ENCODE measurements at places on chromosomes 12 and 14.

DNA sequence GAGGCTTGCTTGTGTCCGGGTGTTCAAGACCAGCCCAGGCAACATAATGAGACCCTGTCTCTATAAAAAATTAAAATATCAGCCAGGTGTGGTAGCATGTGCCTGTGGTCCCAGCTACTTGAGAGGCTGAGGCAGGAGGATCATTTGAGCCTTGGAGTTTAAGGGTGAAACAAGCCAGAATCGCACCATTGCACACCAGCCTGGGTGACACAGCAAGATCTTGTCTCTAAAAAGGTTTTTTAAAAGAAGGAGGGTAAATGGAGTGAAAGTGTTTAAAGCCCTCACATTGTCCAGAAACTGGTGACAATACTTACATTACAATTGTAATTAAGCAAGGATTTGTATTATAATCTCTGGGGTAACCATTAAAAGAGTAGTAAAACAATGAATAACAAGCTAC, 64.2 kb downstream of the SINHCAF start:
- DNase-seq, result no peak

- no peak for DNase-seq
Measured at GRCh38 chr12:15774819-15775218, 14.4 kb downstream of the EPS8 start.

DNA sequence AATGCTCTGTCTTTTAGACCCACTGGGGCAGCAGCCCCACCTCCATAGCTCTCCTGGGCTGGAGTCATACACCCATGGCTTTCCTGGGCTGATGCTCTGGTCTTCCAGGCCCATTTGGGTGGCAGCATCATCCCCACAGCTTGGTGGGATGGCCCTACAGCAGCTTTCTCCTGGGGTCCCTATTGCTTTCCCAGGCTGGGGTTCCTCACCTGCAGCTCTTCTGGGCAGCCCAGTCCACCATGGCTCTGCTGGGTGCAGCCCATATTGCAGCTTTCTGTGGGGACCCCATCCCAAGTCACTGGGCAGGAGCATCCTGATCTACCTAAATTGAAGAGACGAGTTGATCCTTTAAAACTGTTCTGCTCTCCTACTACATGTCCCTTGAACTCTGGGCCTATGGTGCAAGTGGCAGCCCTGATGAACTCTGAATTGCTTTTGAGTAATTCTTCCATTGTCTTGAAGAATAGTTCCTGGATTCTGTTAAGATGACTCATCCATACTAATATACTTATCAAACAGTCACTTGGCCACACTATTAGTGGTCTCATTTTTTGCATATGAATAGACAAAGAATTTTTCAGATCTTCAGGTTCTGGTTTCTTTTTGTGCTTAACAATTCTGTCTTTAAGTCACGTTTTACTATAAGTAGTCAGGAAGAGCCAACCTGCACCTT, 390.1 kb downstream of the DPF3 start:
- no peak for DNase-seq

DNA sequence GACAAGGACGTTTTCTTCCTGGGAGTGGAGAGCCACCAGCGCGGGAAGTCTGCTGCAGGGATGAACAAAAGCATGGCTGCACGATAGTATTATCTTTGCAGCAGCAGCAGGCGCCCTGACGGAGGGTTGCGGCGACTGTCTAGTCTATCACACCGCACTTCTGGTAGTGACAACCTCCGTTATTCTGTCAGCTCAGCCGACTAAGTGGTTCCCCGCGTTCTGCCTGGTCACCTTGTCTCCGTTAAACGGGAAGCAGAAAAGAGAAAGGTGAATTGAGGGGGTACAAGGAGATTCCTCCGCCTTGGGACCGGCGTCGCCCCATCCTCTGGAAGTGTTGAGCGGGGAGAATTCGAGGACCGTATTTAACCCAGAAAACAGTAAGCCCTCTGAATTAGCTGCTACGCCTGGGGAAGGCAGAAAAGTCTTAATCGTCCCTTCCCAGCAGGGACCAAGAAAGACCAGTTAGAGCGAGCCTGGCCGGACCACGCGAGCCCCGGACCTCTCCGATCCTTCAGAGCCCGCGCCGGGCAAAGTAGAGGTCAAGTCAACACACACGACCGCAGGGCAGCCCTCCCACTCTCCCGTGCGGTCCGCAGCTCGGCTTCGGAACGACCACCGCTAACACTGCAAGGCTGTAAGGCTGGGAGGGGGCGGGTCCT, 536 bp upstream of the DAAM1 start:
- peak; percentile 66 for DNase-seq

DNA sequence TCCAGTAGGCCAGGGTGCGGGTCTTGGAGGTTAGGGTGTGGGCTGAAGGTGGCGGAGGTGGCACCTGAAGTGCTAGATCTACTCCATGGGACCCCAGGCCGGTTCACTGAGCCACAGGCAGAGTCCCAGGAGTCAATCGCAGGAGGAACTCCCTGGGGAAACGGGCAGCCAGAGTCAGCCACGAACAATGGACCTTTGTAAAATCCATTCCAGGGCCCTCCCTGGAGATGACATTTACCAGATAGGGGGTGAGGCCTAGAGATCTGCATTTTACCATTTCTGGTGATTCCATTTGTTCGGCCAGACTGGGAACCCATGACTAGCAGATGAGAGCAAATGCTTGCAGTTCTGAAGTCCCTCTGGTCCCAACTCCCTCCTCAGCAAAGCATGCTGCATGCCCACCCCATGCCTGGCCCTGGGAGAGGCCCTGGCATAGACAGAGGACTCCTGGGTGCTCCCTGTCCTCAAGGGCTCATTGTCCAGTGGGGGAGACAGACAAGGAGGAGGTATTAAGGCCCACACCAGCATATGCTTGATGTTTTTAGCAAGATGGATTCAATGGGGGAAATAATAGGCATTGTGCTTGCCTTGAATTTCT, 115.5 kb downstream of the EML1 start:
- no peak for DNase-seq

- DNase-seq, result no peak
Measured at GRCh38 chr12:19388131-19388549, 51.2 kb upstream of the AEBP2 start.

DNA sequence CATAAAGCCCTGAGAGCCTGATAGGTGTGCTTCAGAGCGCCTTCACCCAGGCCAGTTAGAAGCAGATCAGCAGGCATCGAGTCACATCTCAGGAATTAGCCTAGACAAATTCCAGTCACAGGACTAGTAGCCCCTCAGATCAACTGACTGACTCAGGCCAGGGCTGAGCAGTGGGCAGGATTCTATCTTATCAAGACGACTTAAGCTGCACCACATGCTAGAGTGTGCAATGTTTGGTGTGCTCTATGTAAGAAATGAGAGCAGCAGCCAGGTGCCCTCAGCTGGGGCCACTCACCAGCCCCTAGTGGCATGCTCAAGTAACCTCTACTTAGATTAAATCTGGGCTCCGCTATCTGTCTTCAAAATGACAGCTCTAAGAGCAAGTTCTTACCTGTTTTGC, 19.7 kb upstream of the NGB start:
- no peak for DNase-seq

DNA sequence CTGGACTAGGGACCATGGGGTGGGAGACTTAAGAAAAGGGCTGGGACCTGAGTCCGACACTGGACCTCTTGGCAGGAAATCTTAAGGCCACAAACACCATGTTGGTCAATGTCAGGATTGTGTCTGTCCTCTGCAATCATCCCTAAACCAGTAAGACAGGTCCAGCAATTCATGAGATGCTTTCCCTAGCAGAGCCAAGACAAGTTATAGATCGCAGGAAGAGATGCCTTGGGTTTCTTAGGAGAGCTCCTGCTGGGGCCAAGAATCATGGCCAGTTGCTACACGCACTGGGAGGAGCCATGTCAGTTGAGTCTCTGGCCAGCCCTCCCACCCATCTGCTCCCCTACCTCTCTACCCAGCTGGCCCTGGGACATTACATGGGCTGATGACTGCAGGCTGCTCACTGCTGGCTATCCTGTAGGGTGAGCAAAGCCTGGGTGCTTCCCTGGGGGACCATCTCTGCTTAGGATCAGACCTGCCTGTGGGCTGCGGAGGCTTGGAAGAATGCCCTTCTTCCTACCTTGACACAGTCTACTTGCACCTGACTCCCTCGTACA, 14.2 kb downstream of the PLEKHH1 start:
- no peak for DNase-seq

DNA sequence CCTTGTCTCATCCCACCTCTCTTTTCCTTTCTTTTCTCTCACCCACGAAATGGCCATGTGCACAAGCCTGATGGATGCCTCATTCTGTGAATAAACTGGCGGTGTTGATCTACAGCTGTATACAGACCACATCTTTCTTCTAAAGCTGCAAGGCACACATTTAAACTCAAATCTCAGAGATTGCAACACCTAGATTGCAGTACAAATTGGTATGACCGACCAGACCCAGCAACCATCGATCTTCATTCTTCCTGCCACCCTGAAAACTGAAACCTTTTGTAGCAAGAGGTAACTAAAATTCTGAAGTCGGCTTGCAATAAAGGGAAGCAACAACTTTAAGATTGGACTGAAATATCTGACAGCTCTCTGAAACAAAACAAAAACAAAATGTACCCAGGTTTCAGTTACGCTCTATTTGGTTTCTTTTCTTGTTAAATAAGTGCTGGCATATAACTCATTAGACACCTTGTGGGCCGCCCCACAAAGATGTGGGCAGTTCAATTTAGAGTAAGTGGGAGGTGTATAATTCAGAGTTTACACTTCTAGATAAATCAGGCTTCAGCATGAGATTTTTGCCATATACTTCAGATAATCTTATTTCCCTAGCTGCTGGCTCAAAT, 390.0 kb upstream of the NOVA1 start:
- DNase-seq, result no peak

DNA sequence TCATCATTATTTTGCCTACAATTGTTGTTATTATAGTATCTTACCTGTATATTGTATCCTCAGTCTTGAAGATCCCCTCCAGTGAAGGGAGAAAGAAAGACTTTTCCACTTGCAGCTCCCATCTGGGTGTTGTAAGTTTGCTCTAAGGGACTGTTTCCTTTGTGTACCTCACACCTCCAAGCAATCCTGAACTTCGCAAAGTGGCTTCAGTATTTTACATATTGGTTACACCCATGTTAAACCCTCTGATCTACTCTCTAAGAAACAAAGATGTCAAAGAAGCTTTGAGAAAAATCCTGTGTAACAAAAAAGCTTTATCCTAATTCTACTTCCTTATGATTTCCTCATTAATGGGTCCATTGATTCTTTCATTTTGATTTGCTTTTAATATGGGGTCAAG, 10.1 kb upstream of the OR9K2 start:
- no peak for DNase-seq

GRCh38 chr12:49705479-49706134, 1.6 kb downstream of the FMNL3 start:
- DNase-seq, result no peak

GRCh38 chr12:105980085-105980484, 158.7 kb downstream of the NUAK1 start:
- DNase-seq, result no peak

DNA sequence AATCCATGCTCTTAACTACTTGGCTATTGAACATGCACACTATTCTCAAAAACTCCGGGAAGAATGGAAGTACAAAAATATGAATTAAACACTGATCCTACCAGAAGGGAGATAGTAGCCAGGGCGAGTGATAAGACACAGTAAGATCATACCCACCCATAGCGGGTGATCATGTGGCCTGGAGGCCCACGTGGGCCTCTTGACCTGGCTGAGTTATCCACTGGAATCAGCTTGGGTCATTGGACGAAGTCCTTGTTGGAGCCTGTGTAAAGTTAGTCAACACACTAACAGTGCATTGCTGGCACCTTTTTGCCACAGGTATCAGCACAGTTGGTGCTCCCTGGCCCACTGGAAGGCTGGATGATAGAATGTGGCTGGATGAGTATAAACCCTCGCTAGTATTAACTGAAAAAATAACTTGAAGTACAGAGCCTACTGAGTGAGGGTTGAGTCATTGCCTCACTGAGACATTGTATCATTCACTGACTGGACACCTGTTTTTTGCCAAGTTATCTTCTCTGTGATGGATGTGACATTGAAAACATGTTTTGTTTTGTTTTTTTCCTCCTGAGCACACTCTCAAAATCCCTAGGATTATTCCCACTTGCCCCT, 149.2 kb upstream of the FUT8 start:
- DNase-seq, result no peak

- no peak for DNase-seq
Measured at GRCh38 chr12:54432815-54433164, 13.7 kb upstream of the ITGA5 start.

DNA sequence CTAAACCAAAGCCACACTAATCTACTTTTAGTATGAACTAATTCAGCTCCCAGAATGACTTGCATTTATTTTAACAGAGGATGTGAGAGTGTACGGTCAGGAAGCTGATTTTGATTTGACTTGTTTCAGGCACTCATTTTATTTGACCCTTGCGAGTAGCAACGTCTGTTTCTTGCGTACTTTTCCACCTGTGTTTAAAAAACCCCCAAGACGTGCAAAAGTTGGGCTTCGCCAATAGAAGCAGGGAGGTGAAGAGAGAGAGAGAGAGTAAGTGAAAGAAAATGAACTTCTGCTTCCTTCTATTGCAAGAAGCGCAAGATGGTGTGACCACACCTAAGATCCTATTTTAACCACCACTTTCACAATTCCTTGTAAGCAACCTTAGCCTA, 6.7 kb upstream of the SLC15A4 start:
- DNase-seq, result no peak

DNA sequence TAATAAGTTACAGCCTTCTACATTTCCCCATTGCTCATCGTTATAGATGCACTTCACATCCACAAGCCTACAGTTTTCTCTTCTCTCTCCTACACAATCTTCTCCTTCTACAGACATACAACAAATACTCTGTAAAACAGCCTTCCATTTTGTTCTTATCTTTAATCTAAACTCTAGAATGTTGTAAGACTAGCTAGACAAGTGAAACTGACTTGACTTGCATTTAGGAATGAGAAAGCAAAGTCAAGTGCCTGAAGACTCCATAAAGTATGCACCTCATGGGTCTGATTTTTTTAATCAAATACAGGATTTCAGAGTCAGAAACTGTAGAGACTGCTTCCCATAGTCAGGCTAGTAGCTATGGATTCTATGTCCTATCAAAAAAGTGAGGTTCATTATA, 190.3 kb downstream of the KLHL28 start:
- DNase-seq, result no peak

GRCh38 chr14:101118746-101119591, 215.4 kb upstream of the RTL1 start:
- DNase-seq, result no peak

- DNase-seq, result peak; percentile 14
Measured at GRCh38 chr12:49838973-49839633, 3.8 kb downstream of the BCDIN3D start.

GRCh38 chr14:50806241-50806933, 24.6 kb downstream of the NIN start:
- DNase-seq, result no peak

- no peak for DNase-seq
Measured at GRCh38 chr12:80707830-80708258, 410 bp downstream of the MYF6 start.

DNA sequence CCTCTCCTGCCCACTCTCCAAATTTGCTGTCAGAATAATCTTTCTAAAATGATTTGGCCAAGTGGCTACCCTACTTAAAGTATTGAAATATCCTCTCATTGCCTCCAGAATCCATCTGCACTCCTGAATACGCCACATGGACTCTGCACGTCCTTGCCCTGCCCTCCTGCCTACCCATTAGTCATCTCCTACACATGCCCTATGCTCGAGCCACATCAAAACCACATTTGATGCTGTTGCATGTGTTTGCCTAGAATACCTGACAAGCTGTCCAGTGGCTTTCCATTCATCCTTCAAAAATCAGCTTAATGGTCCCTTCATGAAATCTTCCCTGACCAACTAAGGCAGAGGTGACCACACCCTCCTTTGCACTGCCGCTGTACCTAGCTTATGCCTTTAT, 17.0 kb downstream of the VCPKMT start:
- no peak for DNase-seq

- no peak for DNase-seq
Measured at GRCh38 chr14:60904381-60904780, 76.5 kb downstream of the TRMT5 start.

GRCh38 chr12:52404951-52405350, 1.2 kb downstream of the KRT82 start:
- DNase-seq, result no peak
